Osteocyte (in vitro differentiated cells): ENCODE measurements at places on chromosomes 6 and 20. TPM values are rescaled to one million over a fixed set of nuclear protein-coding genes. Genes with fewer than 3 reads are reported as not detected.
A peak's percentile ranks its signal among the peaks of the same experiment; 100 is the strongest.

KCNS1 gene
- total RNA-seq: 0.26 and 0.30 TPM in 2 replicates

C6orf52 gene
- 0.73 and 0.84 TPM in 2 replicates for total RNA-seq

ABT1 gene
- 13.1 and 13.9 TPM in 2 replicates for total RNA-seq

DNA sequence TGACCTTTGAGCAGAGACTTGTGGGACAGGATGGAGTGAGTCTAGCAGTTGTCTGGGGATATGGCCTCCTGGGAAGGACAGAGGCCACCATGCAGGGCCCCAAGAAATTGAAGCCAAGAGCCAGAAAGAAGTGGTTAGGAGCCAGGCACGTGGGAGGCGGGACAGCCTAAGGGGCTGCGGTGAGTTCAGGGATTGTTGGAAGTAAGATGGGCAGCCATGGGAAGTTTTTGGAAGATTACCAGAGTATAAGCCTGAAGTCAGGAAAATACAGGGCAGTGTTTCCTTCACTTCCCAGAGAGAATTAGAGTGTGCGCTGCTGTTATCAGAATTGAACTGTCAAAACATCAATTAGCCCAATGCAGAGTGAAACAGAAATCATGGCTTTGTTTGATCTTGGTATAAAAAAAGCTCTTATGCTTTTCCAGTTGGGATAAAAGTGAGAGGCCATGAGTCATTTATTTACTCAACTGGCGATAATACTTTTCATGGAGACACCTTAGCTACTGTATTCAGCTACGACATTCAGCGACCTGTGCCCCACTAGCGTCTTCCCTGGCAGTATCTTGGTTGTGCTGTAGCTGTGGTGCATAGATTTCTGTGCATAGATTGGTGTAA is 66.9 kb downstream of the PHACTR2 start:
- peaks cover 22% of the 10 kb centered on the region for H3K36me3 ChIP-seq
- no peak for DNase-seq
- H3K27ac ChIP-seq: peak overlapping the region; percentile 97
- H3K4me1 ChIP-seq: peaks cover 81% of the 10 kb centered on the region
